Left forelimb (tissue), 1 donor: ENCODE measurements at places on chromosomes 12 and 14.
A peak's percentile ranks its signal among the peaks of the same experiment; 100 is the strongest.

DNA sequence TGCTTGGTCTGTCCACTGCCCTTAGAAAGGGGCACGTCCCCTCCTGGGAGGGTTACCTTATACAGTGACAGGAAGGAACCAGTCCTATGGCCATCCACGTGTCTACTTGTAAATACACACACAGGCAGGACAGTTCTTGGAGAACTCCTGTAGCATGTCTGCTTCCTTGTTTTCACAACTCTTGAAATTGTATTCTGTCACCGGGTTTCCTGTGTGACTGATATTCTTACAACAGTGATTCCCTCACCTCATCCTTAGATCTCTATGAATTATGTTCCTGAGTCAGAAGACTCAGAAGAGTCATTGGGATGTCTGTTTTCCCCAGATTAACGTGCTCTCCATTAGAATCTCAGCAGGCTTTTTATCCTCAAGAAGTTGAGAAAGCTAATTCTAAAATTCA, 44.1 kb upstream of the DYNC1H1 start:
- no peak for DNase-seq

- no peak for DNase-seq
These were observed 612.0 kb downstream of the VRK1 start for GRCh38 chr14:97408937-97409815.

- DNase-seq, result no peak
These were observed 386.1 kb downstream of the SEC23A start for GRCh38 chr14:38716926-38717325.

- peak; percentile 31 for DNase-seq
These were observed 99.5 kb downstream of the KIF26A start for GRCh38 chr14:104237651-104238423.

- DNase-seq, result no peak
These were observed 1.5 kb downstream of the FOXG1 start for GRCh38 chr14:28767853-28768741.

- DNase-seq, result no peak
These were observed 110.1 kb downstream of the SYNE2 start for GRCh38 chr14:63962906-63963305.

DNA sequence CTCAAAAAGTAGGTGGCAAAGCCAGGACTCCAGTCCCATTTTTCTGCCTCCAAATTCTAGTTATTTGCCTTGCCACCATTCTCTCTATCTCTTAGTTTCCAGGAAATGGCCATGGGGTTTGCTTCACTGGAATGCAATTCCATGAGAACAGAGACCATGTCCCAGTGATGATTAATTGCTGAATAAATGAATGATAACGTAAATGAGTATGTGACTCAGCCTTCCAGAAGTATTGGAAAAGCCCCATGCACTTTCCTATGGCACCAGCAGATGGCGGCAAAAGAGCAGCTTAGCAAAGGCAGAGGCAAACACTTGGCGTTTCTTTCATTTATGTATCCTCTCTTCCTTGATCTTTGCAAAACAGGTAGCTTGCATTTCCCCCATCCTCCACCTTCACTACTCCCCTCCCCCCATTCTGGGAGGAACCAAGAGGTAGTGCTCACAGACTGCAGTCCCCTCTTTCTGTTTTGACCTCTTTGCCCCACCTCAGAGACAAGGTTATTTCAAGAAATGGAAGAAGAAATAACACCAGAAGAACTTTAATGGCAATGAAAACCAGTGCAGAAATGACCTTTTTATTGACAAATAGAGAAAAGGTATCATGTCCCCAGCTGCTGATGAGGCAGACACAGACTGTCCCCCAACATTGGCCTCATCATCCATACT, 21.3 kb downstream of the TBX3 start:
- no peak for DNase-seq

DNA sequence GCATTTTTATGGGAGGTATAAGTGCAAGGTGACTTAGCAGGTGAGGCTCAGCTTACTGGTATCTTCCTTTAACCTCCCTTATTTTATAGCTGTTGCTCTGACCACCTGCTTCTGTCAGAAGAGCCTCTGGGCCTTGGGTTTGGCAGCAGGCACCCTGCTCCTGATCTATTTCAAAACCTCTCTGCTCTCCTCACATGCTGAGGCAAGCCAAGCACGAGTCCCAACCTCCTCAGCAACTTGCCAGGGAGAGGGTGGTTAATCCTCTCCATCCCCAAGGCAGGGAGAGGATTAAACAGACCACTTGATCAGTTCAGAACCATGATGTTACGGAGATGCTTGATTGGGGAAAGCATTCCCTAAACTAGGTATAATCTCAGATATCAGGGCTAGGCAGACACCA, 5.4 kb downstream of the PLEKHH1 start:
- DNase-seq, result no peak

GRCh38 chr14:103743691-103744090, 28.1 kb downstream of the ZFYVE21 start:
- no peak for DNase-seq

DNA sequence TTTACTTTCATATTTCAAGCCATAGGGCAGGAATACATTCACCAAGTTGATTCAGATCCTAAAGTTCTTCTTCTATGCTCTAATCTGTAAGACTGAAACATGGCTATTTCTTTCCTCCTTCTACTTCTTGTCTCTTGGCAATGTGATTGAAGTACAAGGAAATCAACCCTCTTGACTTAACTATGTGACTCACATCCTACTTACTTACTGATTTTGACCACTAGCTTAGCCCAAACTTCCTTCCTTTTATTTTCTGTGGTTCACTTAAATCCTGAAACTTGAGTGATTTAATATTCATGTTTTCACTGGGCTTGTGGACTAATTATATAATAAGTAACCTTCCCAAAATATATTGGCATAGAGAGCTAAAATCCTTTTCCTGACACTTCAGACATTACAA, 111.2 kb upstream of the NOVA1 start:
- DNase-seq, result no peak

DNA sequence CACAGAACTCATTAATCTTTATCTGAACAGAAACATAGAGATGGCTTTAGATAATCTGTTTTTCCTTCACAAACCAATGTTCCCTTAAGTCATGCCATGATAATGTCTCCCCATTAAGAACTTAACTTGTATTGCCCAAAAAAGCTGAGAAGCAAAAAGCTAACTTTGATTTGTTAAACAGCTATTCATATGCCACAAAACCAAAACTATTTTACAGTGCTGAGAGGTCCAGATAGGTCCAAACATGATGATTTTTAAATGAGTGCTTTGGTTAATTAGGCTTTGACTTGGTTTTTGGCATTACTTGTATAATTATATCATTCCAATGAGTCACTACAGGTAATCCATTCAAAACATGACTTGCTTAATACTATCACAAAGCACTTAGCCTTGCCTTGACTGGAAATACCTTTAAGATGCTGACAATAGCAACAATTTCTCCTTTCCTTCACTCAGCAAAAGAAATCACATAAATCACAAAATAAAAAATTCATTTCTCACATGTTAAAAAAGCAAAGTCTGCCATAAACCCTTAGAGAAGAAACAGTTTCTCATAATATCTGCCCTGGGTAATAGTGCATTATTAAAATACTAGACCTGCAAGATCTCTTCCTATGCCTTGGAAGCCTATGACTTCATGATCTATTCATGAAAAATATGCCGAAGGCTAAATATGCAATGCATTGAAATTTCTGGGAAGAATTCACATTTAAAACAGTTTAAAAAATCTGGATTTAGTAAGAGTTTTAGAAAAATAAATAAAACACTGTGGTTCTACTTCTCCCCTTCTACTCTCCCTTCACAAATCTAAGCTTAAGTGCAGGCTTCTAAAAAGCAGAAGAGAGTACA, 52.0 kb upstream of the SAV1 start:
- no peak for DNase-seq

GRCh38 chr14:21868442-21869046, 194.9 kb upstream of the OR4E1 start:
- no peak for DNase-seq

- no peak for DNase-seq
These were observed 421.8 kb upstream of the PDE3A start for GRCh38 chr12:19946550-19946949.

DNA sequence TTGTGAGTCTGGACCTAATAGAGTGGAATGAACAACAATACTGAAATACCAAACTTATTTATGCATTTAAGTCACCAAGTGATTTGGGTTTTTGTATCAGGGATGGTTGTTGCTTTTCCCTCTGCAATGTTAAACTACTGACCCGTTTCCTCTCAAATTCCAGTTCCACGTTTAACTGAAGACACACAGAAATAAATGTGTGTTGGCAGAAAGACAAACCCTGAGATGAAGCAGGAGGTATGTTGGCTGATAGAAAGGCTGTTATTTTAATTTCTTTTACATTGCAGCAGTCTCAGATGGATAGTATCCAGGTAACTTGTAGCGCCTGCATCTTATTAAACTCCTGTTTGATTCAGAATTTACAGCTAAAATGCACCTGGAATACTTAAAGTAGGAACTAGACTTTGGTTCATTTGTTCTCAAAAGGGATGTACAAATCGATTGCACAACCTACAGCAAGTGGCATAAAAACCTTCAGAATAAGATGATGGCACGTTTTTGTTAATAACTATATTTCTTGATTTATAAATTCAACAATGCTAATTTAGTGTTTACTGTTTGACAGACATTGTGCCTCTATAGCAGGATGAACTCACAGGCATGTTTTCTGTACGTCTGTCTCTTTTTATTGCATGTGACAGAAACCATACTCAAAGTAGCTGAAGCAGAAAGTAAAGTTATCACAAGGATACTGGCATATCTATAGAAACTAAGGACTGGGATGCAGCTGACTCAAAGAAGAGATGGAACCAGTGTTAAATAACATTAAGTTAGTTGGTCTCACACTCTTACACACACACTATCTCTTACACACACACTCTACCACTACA, 405.7 kb downstream of the ZFP36L1 start:
- DNase-seq, result no peak

GRCh38 chr12:26719852-26720251, 113.1 kb downstream of the ITPR2 start:
- DNase-seq, result no peak

GRCh38 chr12:50932787-50933280, 19.5 kb upstream of the HIGD1C start:
- DNase-seq, result no peak
